ENCODE measurements at places on chromosomes 16 and 17.

DNA sequence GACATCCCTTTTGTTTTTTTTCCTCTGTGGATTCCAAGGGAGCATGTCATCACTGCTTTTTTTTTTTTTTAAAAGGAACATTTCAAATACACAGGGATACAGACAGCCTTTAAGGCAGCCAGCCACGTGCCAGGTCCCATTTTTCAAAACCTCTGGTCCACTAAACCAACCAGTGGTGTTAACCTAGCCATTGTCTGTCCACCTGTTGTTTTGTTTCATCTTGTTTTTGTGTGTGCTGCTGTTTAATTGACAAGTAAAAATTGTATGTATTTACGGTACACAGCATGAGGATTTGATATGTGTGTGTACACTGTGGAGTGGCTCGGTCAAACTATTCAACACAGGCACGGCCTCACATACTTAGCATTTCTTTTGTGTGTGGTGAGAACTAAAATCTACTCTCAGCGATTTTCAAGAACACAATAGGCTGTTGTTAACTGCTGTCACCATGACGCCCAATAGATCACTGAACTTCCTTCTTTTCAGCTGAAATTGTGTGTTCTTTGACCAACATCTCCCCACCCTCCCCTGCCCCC is 19.2 kb downstream of the TMEM114 start:
- DNase-seq, result peak; percentile 42

GRCh38 chr16:19436540-19436939 is 18.9 kb downstream of the TMC5 start:
- DNase-seq, result no peak

DNA sequence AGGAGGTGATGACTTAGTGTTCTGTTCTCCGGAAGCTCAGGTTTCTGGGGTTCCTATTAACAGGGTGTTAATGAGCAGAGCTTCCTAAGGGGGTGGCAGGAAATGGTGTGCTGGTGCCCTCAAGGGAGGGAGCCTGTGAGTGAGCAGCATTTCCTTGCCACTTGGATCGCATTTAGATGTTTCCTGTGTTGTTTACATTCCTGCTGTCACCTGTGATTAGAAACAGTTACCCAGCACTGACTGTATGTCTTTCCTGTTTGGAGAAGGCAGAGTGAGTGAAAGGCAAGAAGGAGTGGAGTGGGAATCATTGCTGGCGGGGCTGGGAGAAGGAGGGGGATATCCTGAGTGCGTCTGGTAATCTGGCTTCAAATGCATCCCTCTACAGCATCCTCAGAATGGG is 214.6 kb downstream of the CCDC182 start:
- peak; percentile 32 for DNase-seq

DNA sequence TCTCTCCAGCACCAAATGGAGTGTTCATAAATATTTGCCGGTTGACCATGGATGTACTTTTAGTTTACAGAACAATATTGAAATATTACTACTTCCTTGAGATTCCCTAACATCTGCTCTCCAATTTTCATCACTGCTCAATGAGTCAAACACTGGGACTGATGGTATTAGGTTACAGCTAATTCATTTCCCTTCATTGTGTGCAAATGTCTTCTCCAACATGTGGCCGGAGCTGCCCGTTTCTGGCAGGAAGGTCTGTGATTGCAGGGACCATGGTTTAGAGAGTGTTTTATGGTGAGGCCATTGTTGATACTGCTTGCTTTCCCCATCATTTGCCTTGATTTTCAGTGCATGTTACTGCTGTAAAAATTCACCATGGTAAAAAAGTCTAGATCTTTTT is 209.3 kb downstream of the HS3ST3B1 start:
- DNase-seq, result no peak

- DNase-seq, result no peak
Measured at GRCh38 chr17:38455288-38455915, 27.1 kb downstream of the ARHGAP23 start.

GRCh38 chr16:11484691-11485258 is 101.9 kb downstream of the LITAF start:
- no peak for DNase-seq

- DNase-seq, result no peak
Measured at GRCh38 chr16:67780847-67781564, 25.4 kb downstream of the RANBP10 start.

GRCh38 chr17:80793421-80793820 is 198.2 kb upstream of the CHMP6 start:
- no peak for DNase-seq

DNA sequence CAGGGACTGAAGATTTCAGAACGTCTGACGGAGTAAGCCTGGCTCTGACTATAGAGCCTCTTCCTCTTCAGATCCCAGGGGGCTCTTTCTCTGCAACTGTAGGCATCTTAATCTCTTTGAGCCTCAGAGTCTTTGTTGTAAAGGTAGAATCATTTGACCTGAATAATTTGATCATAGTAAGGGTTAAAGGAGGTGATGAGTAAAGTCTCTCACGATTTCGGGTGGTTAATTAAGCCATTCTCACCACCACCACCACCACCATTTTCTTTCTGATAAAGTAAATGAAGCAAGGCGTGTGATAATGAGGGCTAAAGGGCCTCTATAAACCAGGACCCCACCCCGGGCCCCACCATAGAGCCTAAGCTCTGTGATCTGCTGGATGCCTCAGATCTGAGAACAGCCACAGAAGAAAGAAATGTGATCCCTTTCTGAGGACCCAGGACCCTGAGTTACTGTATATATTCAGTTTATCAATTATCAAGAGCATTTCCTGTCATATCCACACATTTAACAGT is 33.0 kb upstream of the ADAMTS18 start:
- DNase-seq, result no peak

- DNase-seq, result peak; percentile 60
Measured at GRCh38 chr16:87855852-87856715, 13.2 kb downstream of the SLC7A5 start.

All from kidney tubule cell (primary cell).